ENCODE measurements at places on chromosomes 13 and 19. TPM values are rescaled to one million over a fixed set of nuclear protein-coding genes. Genes with fewer than 3 reads are reported as not detected.

GRCh38 chr13:110627351-110627750 is 12.0 kb downstream of the NAXD start:
- DNase-seq, result no peak

DNA sequence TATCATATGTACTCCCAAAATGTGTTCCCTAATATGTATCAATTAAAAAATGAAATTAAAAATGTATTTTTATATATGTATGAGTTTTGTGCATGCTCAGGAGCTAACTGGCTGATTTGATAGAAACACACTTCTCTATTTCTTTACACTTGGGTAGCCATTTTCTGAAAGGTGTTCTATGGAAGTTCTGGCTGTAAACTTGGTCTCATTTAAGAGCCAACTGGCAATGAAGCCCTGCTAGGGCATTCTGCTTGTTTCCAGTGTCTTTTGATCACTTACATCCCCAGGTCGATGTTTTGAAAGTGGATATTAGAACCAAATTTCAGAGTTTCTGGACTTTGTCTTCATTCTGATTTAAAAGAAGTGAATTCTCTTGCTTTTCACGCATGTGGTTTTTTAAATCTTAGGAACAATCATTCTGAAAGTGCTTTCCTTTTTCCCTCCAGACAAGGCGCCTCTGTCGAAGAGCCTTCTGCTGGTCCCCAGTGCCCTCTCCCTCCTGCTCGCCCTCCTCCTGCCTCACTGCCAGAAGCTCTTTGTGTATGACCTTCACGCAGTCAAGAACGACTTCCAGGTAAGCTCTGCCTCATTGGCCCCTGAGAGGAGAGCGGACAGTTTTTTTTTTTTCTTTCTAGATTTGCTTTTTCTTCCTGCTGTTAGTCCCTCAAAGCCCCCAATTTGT is 20.1 kb downstream of the GPR18 start:
- no peak for DNase-seq

The SPACA4 gene
- total RNA-seq, result not detected

- no peak for DNase-seq
These were observed 141.3 kb downstream of the FGF9 start for GRCh38 chr13:21812192-21812626.

- DNase-seq, result no peak
These were observed 17.8 kb downstream of the CPB2 start for GRCh38 chr13:46086985-46087384.

The HPN gene
- not detected for total RNA-seq

The CEBPA gene
- total RNA-seq, result 2.1 TPM

The AKAP11 gene
- 32.1 TPM for total RNA-seq

DNA sequence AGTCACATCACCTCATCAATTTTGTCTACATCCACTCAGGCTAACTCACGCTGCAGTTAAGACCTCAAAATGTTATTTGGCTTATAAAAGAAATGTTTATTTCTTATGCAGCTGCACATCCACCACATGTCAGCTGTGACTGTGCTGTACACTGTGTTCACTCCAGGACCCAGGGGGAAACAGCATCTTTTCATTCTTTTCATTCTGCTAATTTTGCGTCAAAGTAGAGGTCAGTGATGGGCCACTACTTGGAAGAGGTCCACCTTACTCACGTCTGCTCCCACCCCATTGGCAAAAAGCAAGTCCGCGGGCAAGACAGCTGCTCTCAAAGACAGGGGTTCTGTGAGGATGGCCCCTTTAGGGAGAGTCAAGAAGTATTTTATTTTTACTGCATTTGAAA is 4.5 kb upstream of the DCT start:
- DNase-seq, result no peak

DNA sequence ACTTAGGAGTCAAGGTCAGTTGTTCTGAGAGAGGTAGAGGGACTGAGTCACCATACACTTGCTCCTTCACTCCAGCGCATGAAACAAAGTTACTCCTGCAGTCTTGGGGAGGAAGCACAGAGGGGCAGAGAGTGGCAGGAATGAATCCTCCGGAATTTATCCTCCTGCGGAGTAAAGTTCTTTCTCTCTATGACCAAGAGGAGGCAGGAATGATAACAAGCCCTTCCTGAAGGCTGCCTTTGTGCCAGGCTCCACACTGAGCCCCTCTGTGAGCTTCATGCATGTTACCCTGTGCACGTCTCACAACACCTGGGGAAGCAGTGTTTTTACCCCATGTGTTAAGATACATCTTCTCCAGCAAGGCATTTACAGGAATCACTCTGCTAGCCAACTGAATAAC is 458.4 kb downstream of the KLF12 start:
- no peak for DNase-seq

The SMIM24 gene
- total RNA-seq, result not detected

- no peak for DNase-seq
These were observed 121.6 kb downstream of the CYSLTR2 start for GRCh38 chr13:48775285-48775684.

DNA sequence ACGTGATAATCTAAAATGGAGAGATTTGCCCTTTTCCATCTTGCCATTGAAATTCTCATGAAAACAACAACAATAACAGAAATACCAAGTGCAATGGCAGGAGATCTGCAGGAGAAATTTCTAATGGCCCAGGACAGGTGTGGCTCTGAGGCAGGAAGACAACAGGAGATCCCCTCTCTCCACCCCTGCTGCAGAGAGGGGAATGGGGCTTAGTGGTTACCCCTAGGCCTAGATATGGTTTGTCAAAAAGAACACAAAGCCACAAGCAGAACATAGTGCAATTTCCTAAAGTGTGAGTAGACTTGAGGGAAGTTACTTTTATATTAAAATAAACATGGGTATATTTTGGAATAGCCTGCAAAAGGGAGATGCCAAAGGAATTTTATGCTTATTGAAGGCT is 369.5 kb downstream of the KCNRG start:
- DNase-seq, result no peak

The CCNE1 gene
- 58.4 TPM for total RNA-seq

DNA sequence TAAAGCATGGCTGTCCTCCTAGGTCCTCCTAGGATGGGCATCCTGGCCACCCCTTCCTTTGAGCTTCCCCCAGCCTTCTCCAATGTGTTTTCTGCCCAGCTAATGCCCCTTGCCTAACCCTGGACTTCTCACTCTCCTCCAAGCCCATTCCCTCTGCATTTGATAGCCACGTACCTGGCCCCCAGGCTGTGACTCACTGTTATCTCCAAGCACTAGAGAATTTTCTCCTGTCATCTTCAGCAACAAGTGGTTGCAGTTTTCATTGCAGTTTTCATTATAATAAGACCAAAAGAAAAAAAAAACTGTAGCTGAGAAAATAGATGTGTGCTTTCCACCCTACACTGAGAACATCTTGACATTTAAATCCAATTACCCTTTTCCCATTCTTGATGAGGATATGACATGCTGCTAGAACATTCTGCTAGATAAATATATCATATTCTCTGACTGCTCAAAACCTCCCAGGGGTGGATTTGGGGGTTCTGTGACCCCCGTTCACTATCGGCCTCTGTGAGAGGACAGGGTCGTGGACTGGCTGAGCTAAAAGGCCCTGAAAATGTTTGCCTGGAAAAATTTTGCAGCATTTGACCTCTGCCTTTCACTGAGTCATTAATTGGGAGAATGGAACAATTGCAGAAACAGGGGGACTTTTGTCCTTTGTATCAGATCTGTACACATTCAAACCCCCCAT is 58.8 kb upstream of the KCTD15 start:
- DNase-seq, result no peak
